MV-4-11 (cell line): ENCODE measurements at places on chromosomes 1 and 21.

GRCh38 chr1:62358665-62359373 is 39.6 kb upstream of the KANK4 start:
- DNase-seq = no peak

DNA sequence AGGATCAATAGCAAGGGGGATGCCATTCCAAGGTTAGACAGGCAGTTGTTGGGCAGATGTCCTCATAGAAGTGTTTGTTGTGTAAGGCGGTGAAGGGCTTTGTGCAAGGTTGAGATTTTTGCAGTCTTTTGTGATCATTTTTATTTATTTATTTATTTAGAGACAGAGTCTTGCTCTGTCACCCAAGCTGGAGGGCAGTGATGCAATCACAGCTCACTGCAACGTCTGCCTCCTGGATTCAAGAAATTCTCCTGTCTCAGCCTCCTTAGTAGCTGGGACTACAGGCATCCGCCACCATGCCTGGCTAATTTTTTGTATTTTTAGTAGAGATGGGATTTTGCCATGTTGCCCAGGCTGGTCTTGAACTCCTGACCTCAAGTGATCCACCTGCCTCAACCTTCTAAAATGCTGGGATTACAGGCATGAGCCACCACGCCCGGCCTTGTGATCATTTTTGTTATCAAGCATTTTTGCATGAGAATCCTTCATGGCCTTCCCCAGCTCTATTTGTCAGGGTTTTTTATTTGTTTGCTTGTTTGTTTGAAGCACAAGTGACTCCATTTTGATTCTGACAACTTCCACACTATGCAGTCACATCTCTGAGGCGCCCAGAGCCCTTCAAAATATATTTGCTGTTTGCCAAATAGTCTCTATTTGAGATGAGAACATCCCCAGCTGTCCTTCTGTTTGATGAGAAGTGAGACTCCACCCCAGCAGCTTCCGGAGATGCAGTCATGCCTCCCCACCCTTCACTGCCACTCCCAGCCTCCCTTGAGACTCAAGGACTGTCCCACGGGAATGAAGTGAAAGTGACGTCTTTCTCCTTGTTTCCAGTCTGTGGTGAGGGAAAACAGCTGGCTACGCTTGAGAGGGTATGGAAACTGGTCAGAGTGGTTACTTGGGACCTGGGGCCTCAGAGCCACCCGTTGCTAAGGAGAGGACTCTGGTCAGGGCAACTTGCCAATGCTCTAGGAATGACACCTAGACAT is 38.0 kb downstream of the TMEM50B start:
- peak; percentile 13 for DNase-seq

DNA sequence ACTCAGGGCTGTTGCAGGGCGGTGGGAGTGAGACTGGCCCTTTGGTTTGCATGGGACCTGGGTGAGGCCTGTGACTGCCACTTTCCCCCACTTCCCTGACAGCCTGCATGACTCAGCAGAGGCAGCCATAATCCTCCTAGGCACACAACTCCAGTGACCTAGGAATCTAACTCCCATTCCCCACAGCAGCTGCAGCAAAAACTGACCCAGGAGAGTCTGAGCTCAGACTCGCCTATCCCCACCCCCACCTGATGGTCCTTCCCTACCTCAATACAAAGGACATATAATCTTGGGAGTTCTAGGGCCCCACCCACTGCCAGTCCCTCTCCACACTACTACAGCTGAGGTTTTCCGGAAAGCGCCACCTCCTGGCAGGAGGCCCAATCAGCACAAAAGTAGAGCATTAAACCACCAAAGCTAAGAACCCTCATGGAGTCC is 26.7 kb downstream of the NDC1 start:
- peak; percentile 7 for DNase-seq

GRCh38 chr1:42952303-42953001 is 6.2 kb downstream of the SLC2A1 start:
- DNase-seq = no peak

DNA sequence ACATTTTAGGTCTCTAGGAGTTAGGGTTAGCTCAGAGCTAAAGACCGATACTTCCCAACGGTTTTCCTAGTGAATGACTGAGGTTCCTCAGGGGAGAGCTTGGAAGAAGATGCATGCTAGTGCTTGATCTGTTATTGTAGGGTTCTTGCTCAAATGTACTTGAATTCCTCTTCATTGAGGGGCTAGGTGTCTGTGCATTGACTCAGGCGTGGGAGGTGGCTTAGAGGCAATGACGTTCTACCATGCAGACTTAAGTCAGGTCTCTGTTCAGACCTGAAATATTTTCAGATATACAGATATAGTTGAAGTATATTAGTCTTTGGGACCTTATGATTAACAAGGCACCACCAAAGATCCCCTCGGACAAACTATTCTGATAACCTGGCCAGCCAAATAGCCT is 23.5 kb downstream of the S100A10 start:
- no peak for DNase-seq

DNA sequence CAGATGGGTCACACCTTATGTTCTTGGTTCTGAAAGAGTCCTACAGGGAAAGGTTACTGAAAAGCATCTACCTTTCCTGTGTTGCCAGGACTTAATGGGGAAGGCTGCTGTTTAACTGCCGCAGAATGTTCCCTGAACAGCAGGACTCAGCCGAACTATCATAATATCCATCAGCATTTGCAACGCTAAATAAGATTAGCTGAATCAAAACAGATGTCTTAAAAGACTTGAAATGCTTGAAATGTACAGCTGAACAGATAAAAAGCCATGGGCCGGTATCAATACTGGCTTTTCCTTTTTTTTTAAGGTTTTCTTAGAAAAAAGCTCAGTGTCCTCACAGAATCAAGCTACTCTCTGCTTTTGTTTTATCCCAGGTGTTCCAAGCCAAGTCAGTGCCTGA is 19.7 kb upstream of the ATP13A2 start:
- no peak for DNase-seq

- no peak for DNase-seq
Measured at GRCh38 chr1:106753066-106753465, 303.4 kb upstream of the PRMT6 start.

GRCh38 chr1:55951291-55951690 is 628.1 kb downstream of the PLPP3 start:
- no peak for DNase-seq

GRCh38 chr1:192700834-192701271 is 64.9 kb downstream of the RGS13 start:
- DNase-seq = no peak

DNA sequence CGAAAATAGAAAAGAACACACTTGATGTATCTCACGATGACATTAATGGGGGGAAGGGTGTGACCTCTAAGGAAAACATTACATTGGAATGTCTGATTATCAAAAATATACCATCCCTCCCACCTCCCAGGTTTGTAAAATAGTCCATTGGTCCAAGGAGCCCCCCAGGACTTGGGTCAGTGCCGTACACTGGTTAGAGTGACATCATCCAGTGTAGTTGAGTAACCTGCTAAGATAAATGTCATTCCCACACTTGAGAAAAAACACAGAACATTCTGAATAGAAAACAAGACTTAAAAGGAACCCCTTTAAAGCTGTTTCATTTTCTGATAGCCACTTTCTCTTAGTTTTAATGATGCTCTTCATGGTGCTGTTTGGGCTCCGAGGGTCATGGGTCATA is 15.2 kb downstream of the DDX20 start:
- no peak for DNase-seq

DNA sequence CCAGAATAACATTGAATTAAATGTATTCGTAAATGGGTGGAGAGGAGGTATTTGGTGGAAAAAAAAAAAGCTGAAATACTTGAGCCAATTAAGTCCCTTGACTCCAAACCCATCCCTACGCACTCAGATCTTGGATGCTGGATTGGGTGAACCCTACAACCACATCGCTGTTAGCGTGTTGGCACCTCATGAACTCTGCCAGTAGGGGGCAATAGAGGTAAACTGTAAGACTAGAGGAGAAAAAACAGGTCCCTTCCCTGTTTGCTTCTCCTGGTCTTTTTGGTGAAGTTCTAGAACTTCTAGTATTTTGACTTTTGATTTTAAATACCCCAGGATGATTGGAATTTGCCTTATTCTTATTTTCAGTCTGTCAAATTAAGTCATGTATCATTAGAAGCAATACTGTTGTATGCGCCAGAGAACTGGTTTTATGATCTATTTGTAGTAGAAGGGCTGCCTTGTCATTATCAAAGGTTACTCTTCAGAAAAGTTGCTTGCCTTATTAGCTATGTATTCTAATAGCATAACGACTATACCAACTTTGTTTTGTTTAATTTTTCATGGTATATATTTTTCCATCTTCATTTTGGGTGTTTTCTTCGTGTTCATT is 1.9 kb upstream of the OR13G1 start:
- peak; percentile 46 for DNase-seq

DNA sequence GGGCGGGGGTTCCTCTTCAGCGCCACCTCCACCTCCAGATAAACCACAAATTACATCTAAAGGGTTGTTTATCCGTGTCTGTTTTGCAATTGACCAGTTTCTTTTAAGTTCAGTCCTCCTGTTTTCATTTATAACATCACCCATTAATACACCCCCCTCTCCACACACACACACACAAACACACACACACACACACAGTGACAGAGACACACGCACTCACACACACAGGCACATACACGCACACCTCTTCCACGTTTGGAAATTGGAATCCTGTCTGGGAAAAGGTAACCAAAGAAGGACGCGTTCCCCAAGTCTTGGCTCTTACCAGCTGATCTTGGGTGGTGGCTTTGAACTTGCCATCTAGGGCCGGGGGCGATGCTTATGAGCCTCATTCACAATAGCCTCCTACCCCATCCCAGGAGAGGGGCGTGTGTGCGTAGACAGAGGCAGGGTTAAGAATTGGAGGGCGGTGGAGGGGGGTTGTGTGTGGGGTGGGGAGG is 442 bp upstream of the CSMD2 start:
- DNase-seq = no peak

DNA sequence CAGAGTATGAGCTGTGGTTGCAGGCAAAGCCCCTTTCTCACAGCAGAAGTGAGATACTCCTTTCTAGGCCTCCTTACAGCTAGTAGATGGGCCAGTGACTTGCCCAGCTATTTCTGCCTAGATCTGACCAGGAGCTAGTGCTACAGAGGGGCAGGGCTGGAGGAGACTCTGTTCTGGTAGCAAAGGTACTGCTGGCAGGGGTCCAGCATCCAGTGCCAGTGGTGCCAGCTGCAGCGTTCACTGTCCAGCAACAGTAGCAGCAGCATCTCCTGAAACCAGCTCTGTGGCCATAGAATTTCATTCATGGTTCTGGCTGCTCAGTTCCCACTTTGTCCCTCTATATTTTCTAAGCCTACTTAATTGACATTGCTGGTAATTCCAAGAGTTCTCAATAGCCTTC is 62.5 kb upstream of the CNN3 start:
- no peak for DNase-seq

DNA sequence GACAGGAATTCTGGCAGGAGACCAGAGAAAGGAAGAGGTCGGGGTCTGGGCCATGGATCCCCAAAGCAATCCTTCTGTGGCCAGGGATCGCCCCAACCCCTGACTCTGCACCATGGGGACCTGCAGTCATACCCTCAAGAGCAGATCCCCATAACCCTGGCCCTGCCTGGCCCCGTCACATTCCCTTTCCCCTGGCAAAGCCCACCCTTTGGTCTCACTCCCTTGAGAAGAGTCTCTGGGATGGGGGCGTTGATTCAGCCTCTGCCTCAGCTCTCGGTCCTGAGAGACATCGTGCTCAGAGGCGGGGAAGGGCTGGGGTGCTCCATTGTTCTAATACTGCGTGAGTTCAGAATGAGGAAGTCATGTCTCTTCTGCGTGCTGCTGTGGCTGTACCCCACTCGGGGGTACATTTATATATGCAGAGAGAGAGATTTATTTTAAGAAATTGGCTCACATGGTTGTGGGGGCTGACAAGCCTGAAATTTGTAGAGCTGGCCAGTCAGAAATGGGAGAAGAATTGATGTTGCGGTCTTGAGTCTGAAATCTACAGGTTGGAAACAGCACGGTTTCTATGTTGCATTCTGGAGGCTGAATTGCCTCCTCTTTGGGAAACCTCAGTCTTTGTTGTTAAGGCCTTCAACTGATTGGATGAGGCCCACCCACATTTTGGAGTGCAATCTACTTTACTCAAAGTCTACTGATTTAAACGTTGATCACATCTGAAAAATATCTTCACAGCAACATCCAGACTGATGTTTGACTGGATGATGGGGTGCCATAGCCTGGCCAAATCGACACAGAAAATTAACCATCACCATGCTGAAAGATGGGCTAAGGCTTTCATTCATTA is 4.2 kb upstream of the PADI2 start:
- DNase-seq = no peak

DNA sequence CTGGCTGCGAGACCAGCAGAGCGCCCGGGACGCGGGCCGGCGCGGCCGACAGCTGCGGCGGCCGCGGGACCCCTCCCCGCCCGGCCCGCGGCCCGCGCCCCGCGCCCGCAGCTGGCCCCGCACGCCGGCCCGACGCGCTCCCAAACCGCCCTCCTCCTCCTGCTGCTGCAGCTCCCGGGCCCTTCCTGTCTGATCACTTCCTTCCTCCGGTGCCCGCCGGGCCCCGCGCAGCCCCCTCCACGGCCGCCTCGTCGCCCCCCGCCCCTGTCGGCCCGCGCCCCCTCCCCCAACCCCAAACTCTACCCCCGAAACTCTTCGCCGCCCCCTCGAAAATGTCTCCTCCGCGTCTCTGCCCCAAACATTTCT is 594 bp downstream of the LUZP1 start:
- peak; percentile 13 for DNase-seq
